ENCODE measurements at places on chromosomes 5 and 9.

- DNase-seq: no peak
These were observed 4.5 kb downstream of the AK6 start for GRCh38 chr5:69364850-69365249.

DNA sequence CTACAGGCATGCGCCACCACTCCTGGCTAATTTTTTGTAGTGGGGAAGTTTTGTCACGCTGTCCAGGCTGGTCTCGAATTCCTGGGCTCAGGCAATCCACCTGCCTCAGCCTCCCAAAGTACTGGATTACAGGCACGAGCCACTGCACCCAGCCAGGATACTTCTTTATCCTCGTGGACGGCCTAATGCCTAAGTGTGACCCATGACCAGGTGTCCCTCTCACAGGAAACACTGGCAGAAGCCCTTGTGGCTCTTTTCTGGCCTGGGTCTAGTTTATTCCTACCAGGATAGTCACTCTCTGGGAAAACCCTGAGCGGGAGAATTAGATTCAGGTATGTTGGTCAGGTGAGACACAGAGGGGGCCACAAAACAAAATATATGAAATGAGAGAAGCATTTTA, 90.4 kb downstream of the PJA2 start:
- no peak for DNase-seq

DNA sequence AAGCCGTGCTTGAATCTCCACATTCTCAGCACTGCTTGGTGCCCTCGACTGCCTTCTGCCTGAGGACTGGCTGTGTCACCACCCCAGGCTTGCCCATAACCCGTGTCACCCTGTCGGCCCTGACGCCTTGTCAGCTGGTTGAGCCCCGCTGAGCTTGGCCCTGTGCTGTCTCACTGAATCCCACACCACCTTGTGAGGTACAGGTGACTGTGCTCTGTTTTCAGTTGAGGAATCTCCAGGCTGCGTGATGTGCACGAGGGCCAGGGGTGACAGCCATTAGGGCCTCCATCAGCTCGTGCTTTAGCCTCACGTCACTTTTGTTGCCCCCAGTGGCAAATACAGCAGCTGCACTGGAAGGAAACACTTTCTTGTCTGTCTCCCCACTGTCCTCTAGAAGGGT, 90.7 kb downstream of the CACNA1B start:
- DNase-seq: no peak

- DNase-seq: no peak
These were observed 85.0 kb downstream of the PRRT1B start for GRCh38 chr9:131630205-131630831.

GRCh38 chr5:145981589-145982571, 45.5 kb downstream of the SH3RF2 start:
- DNase-seq: peak; percentile 48

DNA sequence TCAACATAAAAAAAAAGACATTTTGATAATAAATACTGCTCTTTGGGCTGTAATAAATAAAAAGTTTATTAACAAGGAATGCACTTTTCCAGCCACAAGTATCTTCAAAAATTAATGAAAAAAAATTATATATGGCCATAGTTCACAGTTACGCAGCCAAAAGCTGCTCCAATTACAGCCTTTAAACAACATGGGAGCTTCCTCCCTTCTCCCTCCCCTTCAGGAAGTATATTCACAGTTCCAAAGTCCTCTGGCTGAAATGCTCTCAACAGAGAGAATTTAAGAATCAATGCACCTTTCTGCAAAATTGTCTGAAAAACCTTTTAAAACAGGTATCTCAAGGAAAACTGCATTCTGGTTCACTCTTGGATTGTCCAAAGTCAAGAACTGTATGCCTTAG, 5.9 kb downstream of the PLK2 start:
- no peak for DNase-seq

DNA sequence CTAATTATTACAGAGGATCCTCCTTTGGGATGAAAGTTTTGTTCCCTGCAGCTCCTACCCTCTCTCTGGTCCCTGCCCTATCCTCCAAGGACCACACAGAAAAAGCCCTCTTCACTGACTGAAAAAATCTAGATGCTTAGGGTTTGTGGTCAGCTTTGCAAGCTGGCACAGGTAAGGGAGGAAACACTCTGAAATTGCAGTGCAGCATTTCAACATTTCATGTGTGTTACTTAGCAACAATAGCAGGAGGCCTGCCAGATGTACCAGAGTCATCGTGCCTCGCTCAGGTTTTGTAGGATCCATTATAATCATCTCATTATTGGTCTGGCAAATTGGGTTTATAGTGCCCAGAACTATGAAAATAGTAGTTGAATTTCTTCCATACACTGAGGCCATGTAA, 109.5 kb downstream of the PALM2AKAP2 start:
- DNase-seq: no peak

DNA sequence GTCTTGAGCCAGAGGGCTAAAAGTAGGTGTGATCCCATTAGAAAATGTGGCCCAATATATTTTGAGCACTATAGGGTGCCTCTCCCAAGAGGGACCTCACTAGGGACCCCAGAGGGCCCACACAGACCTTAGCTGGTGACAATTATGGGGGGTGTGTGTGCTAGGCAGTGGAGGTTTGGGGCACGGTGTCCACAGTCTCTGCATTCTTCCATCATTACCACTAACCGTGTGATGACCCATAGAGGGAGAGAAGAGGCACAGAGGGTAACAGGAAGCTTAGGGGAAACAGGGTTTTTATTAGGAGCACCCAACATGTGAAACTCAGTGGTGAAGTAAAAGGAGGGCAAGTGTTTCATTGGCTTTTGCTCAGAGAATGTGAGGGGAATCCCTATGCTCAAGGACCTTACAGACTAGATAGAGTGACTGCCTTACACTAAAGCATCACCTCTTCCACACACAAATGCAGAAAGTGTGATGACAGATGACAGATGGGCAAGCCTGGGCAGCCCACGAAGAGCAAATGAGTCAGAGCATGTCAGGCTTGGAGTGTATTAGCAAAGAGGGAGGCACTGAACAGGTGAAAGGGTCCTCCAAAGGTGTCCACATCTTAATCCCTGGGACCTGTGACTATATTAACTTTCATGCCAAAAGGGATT, 2.5 kb upstream of the ACTL7A start:
- DNase-seq: no peak

DNA sequence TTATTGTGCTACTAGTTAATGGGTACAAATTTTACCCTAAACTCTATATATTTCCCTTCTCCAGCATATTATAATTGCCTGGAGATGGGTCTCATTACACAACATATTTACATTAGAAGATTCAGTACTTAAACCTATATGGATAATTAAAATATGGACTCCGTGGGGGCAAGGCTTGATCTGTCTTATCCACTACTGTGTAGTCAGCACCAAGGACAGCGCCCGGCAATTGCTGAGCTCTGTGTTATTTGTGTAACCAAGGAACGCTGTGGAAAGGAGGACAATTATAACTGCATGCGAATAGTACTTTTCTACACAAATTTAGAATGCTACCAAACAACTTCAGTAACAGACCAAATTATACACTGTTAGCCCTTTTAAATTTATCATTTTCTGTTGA, 77.7 kb downstream of the DNAH5 start:
- DNase-seq: peak; percentile 28

- no peak for DNase-seq
These were observed 75.9 kb downstream of the LMNB1 start for GRCh38 chr5:126852841-126853271.

DNA sequence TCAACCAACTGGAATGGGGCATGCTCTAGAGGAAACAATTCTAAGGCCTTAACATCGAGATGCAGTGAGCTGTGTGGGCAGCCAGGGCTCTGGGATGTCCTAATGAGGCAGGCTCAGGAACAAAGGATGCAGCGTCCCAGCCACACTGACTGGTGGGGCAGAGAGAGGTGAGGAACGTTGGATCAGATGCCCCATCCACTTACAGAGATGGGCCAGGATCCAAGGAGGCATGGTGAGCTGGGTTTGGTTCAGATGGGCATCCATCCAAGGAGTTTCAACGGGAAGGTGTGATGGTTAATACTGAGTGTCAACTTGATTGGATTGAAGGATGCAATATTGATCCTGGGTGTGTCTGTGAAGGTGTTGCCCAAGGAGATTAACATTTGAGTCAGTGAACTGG, 15.5 kb upstream of the MARCHF6 start:
- no peak for DNase-seq

- DNase-seq: no peak
These were observed 64.7 kb downstream of the STK10 start for GRCh38 chr5:172123269-172123692.

- DNase-seq: no peak
These were observed 321.9 kb downstream of the CDK5RAP2 start for GRCh38 chr9:120258096-120258495.

Data from NCI-H1048 (cell line).